ENCODE measurements at places on chromosomes 5 and 9. TPM values are rescaled to one million over a fixed set of nuclear protein-coding genes. Genes with fewer than 3 reads are reported as not detected.

- no peaks in the 10 kb centered on the region for H3K36me3 ChIP-seq
- no peaks in the 10 kb centered on the region for H3K27me3 ChIP-seq
- no peak for DNase-seq
Observed at GRCh38 chr5:129172580-129172979, 78.0 kb downstream of the ISOC1 start.

The TSSK1B gene
- total RNA-seq, result not detected

DNA sequence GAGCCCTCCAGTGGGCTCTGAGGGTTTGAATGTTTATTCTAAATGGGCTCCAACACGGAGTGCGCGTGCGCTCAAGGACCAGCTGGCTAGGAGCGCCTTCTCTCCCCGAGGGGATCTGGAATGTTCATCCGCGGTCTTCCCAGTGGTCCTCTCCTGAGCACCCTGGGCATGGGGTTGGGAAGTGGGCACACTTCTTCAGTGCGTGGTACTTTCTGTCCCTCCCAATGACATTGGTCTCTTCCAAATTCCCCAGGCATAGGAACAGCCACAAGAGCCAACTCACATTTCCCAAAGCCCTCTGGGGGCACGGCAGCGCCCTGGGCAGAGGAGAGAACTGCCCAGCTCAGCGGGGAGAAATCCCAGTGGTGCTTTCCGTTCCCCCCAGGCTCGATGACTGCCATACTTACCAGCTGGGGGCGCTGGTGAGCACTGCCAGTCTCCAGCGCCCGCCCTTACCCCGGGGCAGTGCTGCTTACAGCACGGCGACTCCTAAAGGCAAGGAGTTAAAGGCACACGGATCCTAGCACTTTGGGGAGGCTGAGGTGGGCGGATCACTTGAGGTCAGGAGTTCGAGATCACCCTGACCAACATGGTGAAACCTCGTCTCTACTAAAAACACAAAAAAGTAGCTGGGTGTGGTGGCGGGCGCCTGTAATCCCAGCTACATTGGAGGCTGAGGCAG lies 29.9 kb upstream of the OBP2B start:
- H3K36me3 ChIP-seq, result no peaks in the 10 kb centered on the region
- peak overlapping the region; percentile 79 for H3K27ac ChIP-seq
- peak; percentile 89 for DNase-seq
- H3K27me3 ChIP-seq, result no peaks in the 10 kb centered on the region

- H3K4me1 ChIP-seq, result no peaks in the 10 kb centered on the region
- H3K4me3 ChIP-seq, result no peak overlapping the region
- H3K36me3 ChIP-seq, result peaks cover 80% of the 10 kb centered on the region
- DNase-seq, result no peak
- H3K27ac ChIP-seq, result no peak overlapping the region
Observed at GRCh38 chr9:130870491-130871381, 25.9 kb downstream of the QRFP start.

- H3K27ac ChIP-seq, result peak overlapping the region; percentile 44
- peaks cover 38% of the 10 kb centered on the region for H3K4me1 ChIP-seq
- no peak for DNase-seq
- peak overlapping the region; percentile 49 for H3K4me3 ChIP-seq
Observed at GRCh38 chr5:140038373-140038957, 4.6 kb downstream of the NRG2 start.

DNA sequence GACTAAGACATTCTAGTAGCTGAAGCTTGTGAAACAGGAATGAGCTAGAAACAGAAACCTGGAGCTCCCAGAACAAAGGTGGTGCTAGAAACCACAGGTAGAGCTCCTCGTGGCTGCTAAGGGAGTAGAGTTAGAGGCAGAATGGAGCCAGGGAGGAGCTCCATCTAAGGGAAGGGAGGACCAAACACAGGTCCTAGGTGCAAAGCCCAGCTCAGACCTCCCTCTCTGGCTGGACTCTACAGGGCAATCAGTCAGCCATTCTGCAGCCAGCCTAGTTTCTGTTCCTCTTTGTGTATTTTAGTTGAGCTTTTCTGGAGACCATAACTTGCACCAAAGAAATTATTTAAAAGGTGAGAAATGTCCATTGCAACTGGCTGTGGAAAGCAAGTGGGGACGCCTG lies 70.4 kb downstream of the CRB2 start:
- H3K36me3 ChIP-seq, result peaks cover 14% of the 10 kb centered on the region
- no peaks in the 10 kb centered on the region for H3K27me3 ChIP-seq
- no peak for DNase-seq
- H3K27ac ChIP-seq, result no peak overlapping the region
- H3K4me3 ChIP-seq, result no peak overlapping the region
